Activated CD4-positive, alpha-beta T cell treated with anti-CD3 and anti-CD28 coated beads for 24 hours (primary cell): ENCODE measurements at places on chromosomes 4 and X.

GRCh38 chr4:109735566-109736365, 5.9 kb upstream of the PLA2G12A start:
- DNase-seq = no peak

- DNase-seq = peak; percentile 40
Observed at GRCh38 chr4:81724925-81725329, 253.2 kb upstream of the RASGEF1B start.

DNA sequence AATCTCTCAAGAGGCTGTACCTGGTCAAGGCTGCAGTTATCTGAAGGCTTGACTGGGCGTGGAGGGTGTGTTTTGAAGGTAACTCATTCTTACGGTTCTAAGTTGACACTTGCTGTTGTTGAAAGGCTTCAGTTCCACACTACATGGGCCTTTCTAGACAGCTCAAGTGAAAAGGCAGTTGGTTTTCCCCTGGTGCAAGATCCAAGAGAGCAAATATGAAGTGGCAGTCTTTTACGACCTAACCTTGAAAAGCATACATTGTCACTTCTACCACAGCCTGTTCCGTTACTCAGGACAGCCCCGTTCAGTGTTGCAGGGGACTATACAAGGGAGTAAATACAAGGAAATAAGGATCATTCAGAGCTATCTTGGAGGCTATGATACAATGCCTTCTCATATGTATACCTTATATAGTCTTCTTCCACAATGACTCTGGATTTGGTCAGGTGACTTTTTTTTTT, 46.2 kb downstream of the PDS5A start:
- DNase-seq = no peak

- DNase-seq = no peak
Observed at GRCh38 chr4:47215759-47216158, 184.4 kb downstream of the GABRB1 start.

GRCh38 chr4:2424581-2424980, 5.8 kb downstream of the CFAP99 start:
- DNase-seq = no peak

DNA sequence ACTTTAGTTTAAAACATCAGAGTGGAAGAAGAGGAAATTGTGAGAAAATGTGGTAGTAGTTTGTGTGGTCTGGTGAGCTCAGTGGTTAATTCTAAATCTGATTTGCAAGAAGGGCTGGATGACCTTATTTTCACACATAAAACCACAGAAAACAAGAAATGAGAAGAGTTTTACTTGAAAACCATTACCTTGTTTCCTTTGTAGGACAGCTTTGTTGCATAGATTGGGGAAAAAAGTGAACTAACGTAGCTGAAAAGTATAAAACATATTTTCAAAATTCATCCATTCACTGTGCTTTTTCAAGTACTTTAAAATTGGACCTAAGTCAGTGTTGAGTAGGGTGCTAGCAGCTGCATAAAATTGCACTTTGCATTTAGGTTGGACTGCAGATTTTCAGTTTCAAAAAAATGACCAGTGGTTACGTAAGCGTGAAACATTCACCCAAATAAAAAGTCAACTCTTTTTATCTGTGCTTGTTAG, 211.3 kb downstream of the ARHGAP10 start:
- no peak for DNase-seq

GRCh38 chr4:122793811-122794210, 32.8 kb upstream of the FGF2 start:
- DNase-seq = no peak

GRCh38 chrX:130053236-130053635, 57.1 kb downstream of the ELF4 start:
- DNase-seq = no peak

GRCh38 chr4:18626366-18626765, 604.8 kb upstream of the LCORL start:
- no peak for DNase-seq

GRCh38 chr4:3772632-3773031, 6.4 kb downstream of the ADRA2C start:
- DNase-seq = no peak

- DNase-seq = no peak
Observed at GRCh38 chrX:153401133-153401764, at the start of gene PNMA6E. TSS of gene PNMA6E (minus strand) at chrX:153401350. CDS start at chrX:153398849, 2,501 bp downstream.

GRCh38 chr4:109182696-109183095, 119.8 kb downstream of the COL25A1 start:
- DNase-seq = no peak

- DNase-seq = no peak
Observed at GRCh38 chrX:1463581-1463980, 10.9 kb upstream of the ASMTL start.

DNA sequence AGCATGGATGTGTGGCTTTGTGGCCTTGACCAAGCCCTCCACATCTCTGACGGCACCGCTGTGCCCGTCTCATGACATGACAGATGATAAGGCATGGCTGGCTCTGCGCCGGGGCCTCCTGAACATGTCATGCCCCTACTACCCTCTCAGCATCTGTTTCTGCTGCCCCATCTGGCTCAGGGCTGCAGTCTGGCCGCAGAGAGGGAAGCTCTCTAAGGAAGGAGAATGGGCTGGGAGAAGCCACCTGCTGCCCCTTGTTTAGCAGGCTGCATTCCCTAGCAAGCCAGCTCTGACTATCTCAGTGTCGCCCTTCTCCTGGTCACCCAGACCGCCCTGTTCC, 7.2 kb downstream of the ZNF185 start:
- DNase-seq = no peak

DNA sequence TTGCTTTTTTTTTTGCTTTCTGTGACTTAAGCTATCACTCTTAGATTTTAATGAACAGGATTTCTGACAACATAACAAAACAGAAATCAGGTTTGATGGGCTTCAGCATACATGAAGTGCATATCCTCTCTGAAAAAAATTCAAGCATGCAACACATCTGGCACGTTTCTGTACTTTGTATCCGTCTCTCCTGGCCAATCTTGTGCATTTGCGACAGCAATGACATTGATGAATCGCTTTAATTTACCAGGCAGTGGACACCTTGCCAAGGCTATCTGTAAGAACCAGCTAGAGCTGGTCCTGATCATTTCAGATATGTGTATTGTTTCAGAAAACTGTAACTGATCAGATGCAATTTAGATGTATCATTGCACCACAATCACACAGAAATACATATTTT, 93.3 kb downstream of the CCSER1 start:
- DNase-seq = no peak

GRCh38 chr4:160864253-160864652, 1299.5 kb downstream of the FSTL5 start:
- no peak for DNase-seq

DNA sequence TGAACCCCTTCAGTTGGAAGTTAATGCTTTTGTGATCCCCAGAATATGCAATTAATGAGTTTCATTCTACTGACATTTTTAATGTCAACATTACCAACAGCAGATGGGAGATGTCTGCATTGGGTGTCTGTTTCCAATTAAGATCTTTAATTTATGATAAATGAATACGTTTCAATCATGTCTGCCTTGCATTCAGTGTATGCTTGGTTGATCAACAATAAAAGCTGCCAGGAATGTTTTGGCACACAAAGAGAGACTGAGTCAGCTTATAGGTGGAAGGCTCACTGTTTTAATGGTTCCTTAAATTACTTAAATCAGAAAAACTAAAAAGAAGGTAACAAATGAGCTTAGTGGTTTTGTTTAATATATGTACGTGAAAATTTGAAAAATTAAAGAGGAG, 359.9 kb upstream of the CNKSR2 start:
- DNase-seq = no peak

DNA sequence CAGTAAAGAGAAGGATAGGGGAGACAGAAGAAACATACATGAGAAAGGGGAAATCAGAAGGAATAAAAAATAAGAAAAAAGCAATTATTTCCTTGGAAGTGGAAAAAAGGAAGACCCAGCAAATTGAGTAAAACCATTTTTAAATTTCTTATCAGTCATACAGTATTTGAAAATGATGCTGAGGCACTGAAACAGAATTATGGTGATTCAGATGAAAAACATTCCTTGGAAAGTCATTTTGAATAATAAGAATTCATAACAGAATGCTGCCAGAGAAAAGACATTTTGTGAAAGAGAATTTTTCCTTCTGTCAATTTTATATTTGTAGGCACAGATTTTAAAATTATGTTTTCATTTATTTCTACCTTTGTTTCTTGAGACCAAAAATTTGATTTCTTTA, 895.5 kb upstream of the EPHA5 start:
- DNase-seq = no peak

GRCh38 chr4:124977045-124977444, 264.5 kb upstream of the ANKRD50 start:
- DNase-seq = no peak

- DNase-seq = no peak
Observed at GRCh38 chrX:133645256-133645655, 230.0 kb upstream of the GPC4 start.

DNA sequence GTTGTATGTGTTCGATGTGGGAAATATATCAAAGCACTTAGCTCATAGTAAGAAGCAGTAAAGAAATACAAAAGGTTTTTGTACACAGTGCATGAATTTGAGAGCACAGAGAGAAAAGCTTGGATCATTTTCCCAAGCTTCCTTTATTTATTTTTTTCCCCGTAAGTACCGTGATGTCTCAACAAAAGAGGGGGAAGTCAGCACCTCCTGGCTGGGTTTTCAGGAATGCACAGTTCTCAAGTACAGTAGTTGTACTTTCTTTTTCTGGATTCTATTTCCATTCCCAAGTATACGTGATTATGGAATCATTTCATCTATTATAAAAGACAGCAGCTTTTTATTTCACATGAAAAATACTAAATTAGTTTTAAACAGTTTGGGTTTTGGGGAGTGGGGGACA, 171.5 kb upstream of the EDNRA start:
- DNase-seq = no peak

- DNase-seq = no peak
Observed at GRCh38 chr4:86506591-86506990, 87.5 kb upstream of the PTPN13 start.

DNA sequence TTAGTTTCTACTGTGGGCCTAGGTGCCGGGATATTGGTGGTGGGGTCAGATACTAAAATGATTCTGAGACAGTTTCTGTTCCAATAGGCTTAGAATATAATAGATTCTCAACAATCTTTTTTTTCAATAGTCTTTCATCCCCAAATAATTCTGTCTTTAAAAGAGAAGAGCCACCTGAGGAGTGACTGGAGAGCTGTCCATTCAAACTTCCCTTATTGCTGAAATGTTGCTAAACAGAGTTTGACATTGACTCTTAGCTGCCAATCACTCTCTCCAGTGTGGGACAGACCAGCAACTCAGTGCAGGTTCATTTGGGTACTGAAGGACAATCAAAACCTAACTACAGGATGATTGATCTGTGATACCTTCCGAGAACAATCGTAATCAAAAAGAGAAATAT, 12.4 kb upstream of the ADH7 start:
- DNase-seq = no peak

- DNase-seq = no peak
Observed at GRCh38 chrX:147803948-147804347, 107.8 kb upstream of the FMR1 start.

DNA sequence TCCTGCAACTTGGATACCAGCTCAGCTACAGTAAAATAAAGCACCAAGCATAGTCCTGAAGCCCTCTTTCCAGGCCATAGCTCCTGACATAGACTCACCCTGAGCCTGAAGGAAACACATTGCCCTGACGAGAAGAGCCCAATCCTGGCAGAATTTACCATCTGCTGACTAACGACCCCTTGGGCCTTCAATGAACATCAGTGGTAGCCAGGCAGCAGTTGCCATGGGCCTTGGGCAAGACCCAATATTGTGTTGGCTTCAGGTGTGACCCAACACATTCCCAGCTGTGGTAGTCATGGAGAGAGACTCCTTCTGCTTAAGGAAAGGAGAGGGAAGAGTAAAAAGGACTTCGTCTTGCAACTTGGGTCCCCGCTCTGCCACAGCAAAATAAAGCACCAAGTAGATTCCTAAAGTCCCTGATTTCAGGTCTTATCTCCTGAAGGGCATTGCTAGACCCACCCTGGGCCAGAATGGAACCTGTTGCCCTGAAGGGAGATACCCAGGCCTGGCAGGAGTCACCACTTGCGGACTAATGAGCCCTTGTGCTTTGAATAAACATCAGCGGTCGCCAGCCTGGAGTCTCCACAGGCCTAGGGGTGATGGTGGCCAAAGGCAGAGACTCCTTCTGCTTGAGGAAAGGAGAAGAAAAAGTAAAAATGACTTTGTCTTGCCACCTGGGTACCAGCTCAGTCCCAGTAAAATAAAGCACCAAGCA, 902.6 kb downstream of the C4orf33 start:
- no peak for DNase-seq
